Stomach (tissue), 19 donors: ENCODE measurements at places on chromosomes 16 and 17. TPM values are rescaled to one million over a fixed set of nuclear protein-coding genes. Genes with fewer than 3 reads are reported as not detected.

GRCh38 chr17:6306820-6307219, 128.1 kb downstream of the AIPL1 start:
- DNase-seq = no peak

DNA sequence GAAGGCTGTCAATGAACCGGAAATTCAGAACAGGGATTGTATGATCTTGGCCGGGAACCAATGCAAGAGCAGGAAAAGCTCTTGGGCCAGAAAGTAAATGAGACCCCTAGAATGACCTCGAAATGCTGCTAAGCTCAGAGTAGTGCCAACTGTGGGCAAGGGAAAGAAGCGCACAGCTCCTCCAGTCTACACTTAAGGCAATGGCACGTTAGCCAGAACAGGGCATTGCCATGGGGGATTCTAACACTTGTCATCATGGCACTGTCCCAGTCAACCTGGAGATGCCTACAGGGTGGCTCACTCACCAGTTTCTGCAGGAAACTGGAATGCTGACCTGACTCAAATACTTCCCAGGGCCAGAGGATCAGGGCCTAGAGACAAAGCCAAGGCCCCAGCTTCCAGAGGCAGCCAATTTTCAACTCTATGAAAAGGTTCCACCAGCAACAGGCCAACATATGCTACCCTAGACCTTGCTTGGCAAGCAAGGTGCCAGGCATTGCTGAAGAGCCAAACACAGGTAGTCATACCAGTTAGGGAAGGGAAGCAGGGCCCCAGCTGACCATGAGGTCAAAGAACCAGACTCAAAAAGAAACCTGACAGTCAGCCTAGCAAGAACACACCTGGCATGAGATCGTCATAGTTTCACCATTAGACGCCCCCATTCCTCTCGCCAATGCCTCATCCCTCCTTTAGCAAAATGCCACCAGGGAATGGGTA, 34.9 kb downstream of the ARHGAP17 start:
- peak; percentile 40 for DNase-seq

DNA sequence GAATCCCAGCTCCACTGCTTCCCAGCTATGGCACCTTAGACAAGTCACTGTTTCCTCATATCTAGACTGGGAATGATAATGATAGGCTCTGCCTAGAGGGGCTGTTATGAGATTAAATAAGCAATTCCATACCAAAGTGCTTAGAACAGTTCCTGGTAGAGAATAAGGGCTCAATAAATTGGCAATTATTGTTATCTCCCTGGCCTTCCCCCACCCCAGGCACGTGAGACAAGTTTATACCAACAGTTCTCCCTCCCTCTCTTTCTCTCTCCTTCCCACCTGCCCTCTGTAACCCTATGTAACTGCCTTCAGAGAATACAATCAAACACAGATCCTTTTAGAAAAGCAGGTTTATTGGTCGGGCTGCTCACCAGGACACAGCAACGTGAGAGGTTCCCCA, 13.9 kb upstream of the STAT3 start:
- DNase-seq = no peak

DNA sequence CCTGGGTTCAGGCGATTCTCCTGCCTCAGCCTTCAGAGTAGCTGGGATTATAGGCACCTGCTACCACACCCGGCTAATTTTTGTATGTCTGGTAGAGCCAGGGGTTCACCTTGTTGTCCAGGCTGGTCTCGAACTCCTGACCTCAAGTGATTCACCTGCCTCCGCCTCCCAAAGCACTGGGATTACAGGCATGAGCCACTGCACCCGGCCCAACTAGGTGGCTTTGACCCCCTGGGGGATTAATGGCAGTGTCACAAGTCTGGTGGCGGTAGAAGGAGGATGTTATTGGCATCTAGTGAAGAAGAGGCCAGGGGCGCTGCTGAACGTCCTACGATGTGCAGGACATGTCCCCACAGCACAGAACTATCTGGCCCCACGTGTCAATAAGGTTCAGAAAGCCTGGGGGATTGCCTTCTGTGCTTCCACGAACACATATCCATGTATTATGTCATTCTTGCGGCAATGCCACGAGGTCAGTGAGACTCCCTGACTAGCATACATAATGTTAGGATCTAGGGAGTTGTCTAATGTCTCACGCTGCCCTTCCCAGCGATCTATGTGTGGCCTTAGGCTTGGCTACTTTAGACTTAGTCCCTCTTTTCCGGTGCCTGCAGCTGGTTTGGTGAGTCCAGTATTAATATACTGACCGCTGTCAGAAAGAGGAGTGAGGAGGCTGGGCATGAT, 75.8 kb downstream of the ABCC6 start:
- no peak for DNase-seq

- peak; percentile 50 for DNase-seq
Observed at GRCh38 chr17:72945473-72945872, 147.0 kb downstream of the SLC39A11 start.

DNA sequence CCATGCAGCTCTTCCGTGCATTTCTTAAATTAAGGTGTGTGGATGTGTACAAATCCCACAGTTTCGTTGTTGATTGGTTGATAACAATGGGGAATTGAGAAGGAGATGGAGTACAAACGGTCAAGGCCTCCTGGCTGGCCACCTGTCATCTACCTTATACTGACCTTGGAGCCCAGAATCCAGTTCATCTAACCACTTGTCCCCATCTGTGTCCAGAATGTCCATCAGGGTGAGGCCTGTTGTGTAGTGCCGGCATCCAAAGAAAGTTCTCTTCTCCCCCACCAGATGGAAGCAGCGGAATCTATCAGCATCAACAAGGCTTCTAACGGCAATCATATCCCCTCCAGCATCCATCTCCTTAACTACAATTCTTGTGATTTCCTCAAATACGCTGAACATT, 1.5 kb downstream of the GSDMB start:
- DNase-seq = no peak

- no peak for DNase-seq
Observed at GRCh38 chr17:65356536-65356935, 204.9 kb downstream of the AXIN2 start.

- peak; percentile 67 for DNase-seq
Observed at GRCh38 chr17:77881545-77881944, 77.0 kb upstream of the TNRC6C start.

DNA sequence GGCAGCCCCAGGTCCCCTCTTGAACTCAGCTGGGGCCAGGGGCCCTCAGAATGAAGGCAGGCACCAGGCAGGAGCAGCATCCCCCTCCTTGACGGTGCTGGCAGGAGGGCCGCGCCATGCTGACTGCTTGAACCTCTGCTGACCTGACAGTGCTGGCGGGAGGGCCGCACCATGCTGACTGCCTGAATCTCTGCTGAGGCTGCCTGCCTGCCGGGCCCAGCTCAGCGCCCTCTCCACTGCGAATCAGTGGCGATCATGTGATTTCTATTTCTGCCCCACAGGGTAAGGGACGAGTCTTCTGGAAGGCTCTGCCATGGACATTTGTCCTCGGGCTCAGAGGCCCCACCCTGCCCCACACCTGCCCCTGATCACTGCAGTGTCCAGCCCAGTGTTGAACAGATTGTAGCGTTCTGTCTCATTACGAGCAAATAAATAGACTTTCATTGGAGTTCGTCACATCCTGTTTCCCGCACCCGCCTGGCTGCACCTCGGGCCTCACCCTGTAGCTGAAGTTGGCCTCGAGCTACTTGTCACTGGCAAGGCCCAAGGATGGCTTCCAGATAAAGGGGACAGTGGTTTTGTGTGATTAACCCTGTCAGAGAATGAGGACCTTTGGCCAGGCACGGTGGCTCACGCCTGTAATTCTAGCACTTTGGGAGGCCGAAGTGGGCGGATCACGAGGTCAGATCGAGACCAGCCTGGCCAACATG, 8.6 kb downstream of the C16orf90 start:
- DNase-seq = no peak

GRCh38 chr16:53713403-53714204, 9.6 kb downstream of the FTO start:
- no peak for DNase-seq

The IRX6 gene
- not detected for total RNA-seq

The SULT1A1 gene
- total RNA-seq = 67.2 TPM

The ZNF768 gene
- total RNA-seq = 46.1 TPM

The RIPOR1 gene
- total RNA-seq = 159 TPM

The KRTAP4-4 gene
- total RNA-seq = not detected

The CD300LB gene
- not detected for total RNA-seq

The KRT40 gene
- not detected for total RNA-seq
